CD8-positive, alpha-beta memory T cell (primary cell): ENCODE measurements at places on chromosomes 7 and 10. TPM values are rescaled to one million over a fixed set of nuclear protein-coding genes. Genes with fewer than 3 reads are reported as not detected.

- no peak for DNase-seq
Measured at GRCh38 chr7:85454904-85455303, 268.0 kb upstream of the SEMA3D start.

Gene LLCFC1
- not detected for total RNA-seq

DNA sequence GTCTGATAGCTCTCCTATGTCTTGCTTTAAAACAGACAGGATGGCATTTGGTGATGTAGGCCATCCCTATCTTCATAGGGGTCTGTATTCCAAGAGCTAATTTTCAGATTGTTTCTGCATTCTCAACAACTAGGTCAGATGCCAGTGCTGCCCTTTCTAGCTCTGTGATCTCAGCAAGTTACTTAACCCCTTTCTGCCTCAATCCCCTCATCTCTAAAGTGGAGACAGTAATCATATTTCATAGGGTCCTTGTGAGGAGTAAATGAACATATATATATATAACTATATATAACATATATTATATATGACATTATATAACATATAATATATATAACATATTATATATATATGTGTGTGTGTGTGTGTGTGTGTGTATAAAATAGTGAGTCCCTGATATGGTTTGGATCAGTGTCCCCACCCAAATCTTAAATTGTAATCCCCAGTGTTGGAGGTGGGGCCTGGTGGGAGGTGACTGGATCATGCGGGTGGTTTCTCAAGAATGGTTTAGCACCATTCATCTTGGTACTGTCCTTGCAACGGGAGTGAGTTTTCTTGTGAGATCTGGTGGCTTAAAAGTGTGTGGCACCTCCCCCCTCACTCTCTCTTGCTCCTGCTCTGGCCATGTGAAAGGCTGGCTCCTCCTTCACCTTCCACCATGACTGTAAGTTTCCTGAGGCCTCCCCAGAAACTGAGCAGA lies 45.2 kb downstream of the HIPK2 start:
- no peak for DNase-seq

Gene INA
- total RNA-seq: 0.73 TPM

Gene DGKI
- 1.3 TPM for total RNA-seq
